ENCODE measurements at places on chromosomes 3 and 15.

- no peak for DNase-seq
Observed at GRCh38 chr15:98609144-98609852, 39.0 kb upstream of the IGF1R start.

- no peak for DNase-seq
Observed at GRCh38 chr3:65945480-65945879, 93.2 kb downstream of the MAGI1 start.

DNA sequence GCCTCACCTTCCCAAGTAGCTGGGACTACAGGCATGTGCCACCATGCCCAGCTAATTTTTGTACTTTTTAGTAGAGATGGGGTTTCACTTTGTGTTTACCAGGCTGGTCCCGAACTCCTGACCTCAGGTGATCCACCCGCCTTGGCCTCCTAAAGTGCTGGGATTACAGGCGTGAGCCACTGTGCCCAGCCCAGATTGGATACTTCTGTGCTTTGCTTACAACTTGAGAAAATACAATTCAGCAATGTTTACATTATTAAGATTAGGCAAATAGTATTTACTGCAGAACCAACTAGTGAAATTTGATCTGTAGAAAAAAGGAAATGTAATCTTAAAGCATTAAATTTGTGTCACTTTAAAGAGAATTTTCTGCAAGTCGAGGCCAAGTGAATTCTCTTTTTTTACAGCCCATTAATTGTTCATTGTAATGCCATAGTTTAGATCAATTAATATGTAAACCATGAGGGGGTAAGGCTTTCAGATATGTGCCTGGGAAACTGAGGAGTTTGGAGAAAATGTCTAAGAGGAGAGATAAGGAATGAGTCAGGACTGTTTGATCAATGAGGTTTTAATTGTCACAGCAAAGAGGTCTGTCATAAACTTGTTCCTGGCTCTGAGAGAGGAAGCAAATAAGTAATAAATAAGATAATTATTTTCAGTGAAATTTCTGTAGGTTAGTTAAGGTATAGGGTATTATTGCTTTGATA lies 15.3 kb downstream of the PYDC2 start:
- no peak for DNase-seq

- peak; percentile 84 for DNase-seq
Observed at GRCh38 chr3:72102112-72102616, 317.2 kb upstream of the PROK2 start.

- no peak for DNase-seq
Observed at GRCh38 chr3:37920156-37920699, 58.5 kb downstream of the CTDSPL start.

- DNase-seq, result no peak
Observed at GRCh38 chr3:40714771-40715345, 190.1 kb downstream of the ZNF621 start.

- no peak for DNase-seq
Observed at GRCh38 chr3:40097131-40098117, 212.1 kb upstream of the EIF1B start.

GRCh38 chr3:141268306-141268705 lies 36.7 kb downstream of the PXYLP1 start:
- DNase-seq, result no peak

GRCh38 chr3:152405915-152406802 lies 137.4 kb downstream of the MBNL1 start:
- DNase-seq, result no peak

DNA sequence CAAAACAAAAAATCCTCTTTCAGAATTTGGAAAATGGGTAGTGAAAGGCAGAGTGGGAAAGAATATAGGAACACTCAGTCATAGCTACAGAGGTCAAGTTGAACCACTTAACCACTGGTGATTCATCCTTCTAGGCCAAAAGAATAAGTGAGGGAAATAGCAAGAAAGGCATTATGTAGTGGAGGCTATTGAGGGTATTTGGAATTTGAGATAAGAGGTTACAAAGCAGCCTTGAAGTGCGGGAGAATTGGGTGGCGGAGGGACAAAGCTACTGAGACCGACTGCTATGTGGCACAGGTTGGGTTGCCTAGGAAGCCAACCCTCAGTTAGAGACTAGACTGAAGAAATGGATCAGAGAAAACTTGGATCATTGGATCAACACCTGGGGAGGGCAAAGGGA lies 109.5 kb downstream of the SYNPR start:
- no peak for DNase-seq

DNA sequence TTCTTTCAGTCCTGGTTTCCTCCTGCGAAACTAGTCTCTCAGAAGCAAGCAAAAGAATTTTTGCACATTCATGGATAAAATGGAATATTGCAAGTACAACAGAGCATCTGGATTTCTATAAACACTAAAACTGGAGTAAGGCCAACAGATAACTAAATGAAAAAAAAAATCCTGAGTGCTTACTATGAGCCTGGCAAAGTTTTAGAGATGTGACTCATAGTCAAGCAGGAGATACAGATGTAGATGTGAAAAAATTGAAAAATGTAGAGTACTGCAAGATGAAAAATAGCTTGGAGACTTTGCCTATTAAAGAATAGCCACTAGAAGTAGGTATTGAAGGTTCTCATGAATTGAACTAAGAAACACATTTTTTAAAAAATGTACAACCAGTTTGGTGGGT lies 397.4 kb downstream of the OTOL1 start:
- no peak for DNase-seq

- no peak for DNase-seq
Observed at GRCh38 chr3:186368176-186368575, 6.1 kb upstream of the DGKG start.

- no peak for DNase-seq
Observed at GRCh38 chr15:53555226-53555625, 204.2 kb downstream of the WDR72 start.

- no peak for DNase-seq
Observed at GRCh38 chr15:70479785-70480184, 283.6 kb downstream of the UACA start.

DNA sequence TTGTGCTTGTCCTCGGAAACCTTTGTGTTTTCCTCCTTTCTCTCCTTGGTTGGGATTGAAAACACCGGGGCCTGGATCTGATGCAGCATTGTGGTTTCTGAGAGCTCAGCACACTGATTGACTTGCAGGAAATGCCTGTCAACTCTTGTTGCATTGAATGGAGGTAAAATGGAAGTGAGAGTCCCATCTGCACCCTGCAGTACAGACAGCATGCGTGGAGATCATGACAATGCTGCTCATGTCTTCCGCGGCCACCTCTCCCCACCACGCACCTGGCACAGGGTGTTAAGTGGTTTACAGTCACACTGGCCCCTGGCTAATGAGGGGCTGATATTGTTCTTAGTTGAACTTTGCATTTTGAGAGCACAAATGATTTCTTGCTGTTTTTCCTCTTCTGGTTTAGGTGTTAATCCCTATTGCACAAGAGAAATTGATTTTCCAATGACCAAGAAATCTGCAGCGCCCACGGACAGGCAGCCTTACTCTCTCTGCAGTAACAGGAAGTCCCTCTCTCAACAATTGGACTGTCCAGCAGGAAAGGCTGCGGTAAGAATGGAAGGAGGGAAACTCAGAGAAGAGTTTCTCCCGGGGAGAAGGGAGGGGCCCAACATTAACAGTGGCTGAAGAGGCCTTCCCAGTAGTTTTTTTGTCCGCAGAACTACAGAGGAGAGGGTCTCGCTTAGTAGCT lies 58.5 kb downstream of the STARD5 start:
- no peak for DNase-seq

GRCh38 chr15:49163678-49164077 lies 6.4 kb upstream of the GALK2 start:
- no peak for DNase-seq

DNA sequence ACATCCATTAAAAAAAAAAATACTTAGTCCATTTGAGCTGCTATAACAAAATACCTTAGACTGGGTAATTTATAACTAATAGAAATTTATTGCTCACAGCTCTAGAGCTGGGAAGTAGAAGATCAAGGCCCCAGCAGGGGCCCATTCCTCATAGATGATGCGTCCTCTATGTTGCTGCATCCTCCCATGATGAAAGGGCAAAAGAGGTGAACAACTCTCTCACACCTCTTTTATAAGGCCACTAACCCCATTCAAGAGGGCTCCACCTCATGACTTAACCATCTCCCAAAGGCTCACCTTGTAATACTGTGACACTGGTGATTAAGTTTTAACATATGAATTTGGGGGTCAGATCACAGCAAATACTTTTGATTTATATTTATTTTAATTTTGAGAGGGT lies 3.0 kb upstream of the TLNRD1 start:
- no peak for DNase-seq

DNA sequence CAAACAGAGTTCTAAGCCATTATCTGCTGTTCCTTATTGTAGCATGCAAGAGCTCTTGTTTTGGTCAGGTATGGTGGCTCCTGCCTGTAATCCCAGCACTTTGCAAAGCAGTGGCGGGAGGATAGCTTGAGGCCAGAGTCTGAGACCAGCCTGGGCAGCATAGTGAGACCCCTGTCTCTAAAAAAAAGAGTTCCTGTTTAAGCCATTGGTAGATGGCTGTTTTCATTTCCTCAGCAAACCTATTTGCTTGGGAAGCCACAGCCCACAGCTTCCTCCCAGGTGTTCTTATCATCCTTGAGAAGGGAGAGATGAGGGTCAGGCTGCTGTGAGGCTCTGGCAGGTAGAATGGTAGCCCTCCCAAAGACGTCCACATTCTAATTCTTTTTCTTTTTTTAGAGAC lies 24.4 kb upstream of the FAM81A start:
- DNase-seq, result no peak

GRCh38 chr15:57873564-57874209 lies 167.2 kb downstream of the POLR2M start:
- no peak for DNase-seq

GRCh38 chr15:39246523-39246922 lies 334.4 kb upstream of the THBS1 start:
- no peak for DNase-seq

GRCh38 chr15:83106994-83107840 lies at the start of gene TM6SF1:
TM6SF1 (plus strand) TSS chr15:83107645; CDS start chr15:83107681, 36 bp downstream.
- no peak for DNase-seq

DNA sequence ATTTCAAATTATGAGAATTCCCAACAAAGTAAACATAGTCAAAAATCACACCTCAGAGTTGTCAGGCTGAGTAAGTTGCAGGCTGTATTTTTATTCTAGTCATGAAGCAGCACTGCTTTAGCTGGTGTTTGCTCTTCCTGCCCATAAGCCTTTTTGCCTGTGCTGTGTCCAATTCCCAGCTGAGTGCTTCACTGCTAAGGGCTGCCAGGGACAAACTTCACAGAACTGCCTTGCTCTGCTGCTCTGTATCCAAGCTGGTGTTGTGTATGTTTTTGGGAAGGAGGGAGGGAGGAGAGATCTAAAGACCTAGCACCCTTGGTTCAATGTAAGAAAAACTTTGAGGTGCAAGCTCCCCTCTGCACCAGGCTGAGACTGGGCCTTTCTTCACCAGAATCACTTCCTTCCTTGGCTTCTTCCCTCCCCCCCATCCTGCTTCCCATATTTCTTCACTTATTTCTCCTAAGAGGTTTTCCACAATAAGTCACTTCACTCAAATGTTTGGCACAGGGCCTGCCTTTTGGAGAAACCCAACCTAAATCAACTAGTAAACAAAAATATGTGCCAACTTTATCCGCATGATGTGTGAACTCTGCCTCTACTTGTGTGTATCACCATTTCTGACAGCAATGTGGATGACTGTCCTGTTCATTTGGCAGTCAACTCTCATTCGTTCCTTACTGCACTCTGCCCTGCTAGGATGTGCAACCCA lies 156.1 kb downstream of the TBL1XR1 start:
- DNase-seq, result no peak

DNA sequence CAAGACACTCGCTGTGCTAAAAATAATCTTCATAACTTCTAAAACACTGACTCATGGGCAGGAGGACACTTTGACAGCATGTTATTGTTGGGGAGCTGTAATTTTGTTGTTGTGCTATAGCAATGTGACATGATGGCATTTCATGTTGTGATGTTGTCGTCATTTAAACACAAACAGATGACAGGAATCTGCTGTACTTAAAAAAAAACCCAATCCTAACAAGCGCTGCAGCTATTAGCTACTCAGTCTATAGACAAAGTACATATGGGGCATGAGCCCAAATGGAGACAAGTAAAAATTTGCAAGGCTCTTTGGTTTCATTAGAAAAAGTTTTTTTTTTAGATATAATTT lies 828 bp upstream of the ATOSA start:
- no peak for DNase-seq

- no peak for DNase-seq
Observed at GRCh38 chr3:15331606-15332404, 581 bp downstream of the SH3BP5 start.

GRCh38 chr15:51401872-51402517 lies 60.5 kb downstream of the GLDN start:
- no peak for DNase-seq

DNA sequence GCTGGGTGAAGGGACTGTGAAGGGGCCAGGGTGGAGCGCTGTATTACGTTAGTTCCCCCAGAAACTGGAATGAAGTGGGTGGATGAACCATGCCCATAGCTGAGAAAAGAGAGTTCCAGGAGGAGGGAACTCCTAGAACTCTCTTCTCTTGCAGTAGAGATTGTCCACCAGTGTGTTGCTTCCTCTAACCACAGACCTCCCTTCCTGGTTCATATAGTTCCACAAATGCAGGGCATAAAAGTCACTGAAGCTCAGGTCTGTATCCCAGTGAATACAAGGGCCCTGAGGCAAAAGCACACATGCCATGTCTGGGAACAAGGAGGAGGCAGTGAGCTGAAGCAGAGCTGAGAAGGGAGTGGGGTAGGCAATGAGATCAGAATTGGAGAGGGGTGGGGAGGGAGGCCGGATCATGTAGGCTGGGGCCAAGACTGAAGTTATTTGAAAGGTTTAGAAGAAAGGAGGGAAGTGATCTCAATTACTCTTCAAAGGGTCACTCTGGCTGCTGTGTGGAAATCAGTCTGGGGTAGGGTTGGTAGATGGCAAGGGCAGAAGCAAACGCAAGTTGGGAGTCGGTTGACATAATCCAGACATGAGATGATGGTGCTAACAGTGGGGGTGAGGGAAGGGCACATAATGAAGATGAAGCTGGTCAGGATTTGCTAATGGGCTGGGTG lies 6.5 kb downstream of the A4GNT start:
- DNase-seq, result no peak

- DNase-seq, result no peak
Observed at GRCh38 chr3:37994639-37994972, 4.0 kb downstream of the VILL start.

GRCh38 chr3:196641333-196642054 lies 2.0 kb downstream of the NRROS start:
- DNase-seq, result no peak

- no peak for DNase-seq
Observed at GRCh38 chr15:73273181-73274002, 95.4 kb downstream of the HCN4 start.

GRCh38 chr3:131036200-131036816 lies 9.6 kb downstream of the NEK11 start:
- no peak for DNase-seq

GRCh38 chr15:66707310-66708082 lies 5.5 kb downstream of the SMAD6 start:
- DNase-seq, result no peak

DNA sequence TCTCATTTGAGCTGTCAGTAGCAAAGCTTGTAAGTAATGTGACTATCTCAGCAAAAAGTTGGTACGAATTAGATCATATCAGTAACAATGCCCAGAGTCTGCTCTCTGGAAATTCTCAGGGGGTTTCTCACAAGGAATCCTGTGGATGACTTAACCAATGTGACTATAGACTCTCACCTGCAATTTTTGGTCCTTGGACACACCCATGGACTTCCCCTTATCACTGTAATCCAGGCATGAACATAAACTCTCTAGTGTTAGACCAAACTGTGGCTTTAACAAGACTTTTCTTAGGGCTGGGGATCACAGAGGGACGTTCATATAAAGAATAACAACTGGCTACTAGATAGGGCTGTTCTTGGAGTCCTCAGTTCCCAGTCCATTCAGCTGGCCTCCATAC lies 3.9 kb upstream of the ZNF80 start:
- no peak for DNase-seq

GRCh38 chr3:174541708-174542315 lies 317.3 kb upstream of the NAALADL2 start:
- no peak for DNase-seq
